ENCODE measurements at places on chromosomes 13 and 19. TPM values are rescaled to one million over a fixed set of nuclear protein-coding genes. Genes with fewer than 3 reads are reported as not detected.

The LGALS14 gene
- not detected for polyA plus RNA-seq

The ADPRHL1 gene
- 2.0 TPM for polyA plus RNA-seq

The WDR88 gene
- polyA plus RNA-seq, result not detected

The KCNJ14 gene
- polyA plus RNA-seq, result 0.36 TPM

The CLDND2 gene
- polyA plus RNA-seq, result 2.0 TPM

The SLITRK5 gene
- under 0.01 TPM for polyA plus RNA-seq

The SMIM17 gene
- polyA plus RNA-seq, result not detected

The GGN gene
- 0.50 TPM for polyA plus RNA-seq

The CEACAM20 gene
- not detected for polyA plus RNA-seq

The NMRK2 gene
- 5.5 TPM for polyA plus RNA-seq

All from aorta (tissue), 5 donors.